Activated T-cell treated with anti-CD3 and anti-CD28 coated beads, Interleukin-2, amount 50 U/mL, for 72 hours (primary cell): ENCODE measurements at places on chromosomes 16 and 17. TPM values are rescaled to one million over a fixed set of nuclear protein-coding genes. Genes with fewer than 3 reads are reported as not detected.

DNA sequence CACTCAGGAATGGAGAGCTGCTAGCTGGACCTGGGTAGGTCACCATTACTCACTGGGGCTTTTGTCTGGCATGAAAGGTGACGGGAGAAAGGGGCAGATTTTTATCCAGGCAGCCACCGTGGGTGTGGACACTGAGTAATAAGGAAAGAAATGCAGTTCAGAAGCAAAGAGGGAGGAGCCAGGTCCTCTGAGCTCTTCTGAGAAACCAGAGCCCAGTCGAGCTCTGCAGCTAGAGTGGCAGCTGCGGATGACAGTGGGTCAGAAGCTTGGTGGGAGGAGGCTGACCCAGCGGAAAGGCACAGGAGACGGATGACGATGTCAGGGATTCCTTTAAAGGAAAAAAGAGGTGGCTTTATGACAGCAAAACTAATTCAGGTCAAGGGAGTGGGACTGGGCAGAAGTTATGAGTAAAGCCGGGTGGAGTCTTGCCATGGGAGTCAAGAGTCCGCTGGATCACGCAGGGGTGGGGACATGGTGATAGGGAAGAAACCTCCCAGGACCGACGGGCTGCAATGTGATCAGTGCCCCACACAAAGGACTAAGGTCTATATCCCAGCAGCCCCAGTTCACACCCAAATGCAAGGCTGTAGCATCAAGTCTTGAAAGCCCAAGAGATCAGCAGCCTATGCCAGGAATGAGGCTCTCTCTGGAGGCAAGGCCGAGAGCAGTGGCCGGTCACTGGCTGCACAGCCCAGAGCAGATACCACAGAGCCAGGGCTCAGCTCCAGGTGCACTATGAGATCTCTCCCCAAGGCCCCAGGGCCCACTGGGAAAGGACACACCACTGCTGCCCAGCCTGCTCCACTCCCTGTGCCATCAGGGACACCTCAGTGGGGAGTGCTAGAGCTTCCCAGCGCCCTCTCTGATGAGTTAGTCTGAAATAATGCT lies 6.3 kb upstream of the MNT start:
- DNase-seq = peak; percentile 39
- H3K27ac ChIP-seq = peak overlapping the region; percentile 14
- H3K36me3 ChIP-seq = no peaks in the 10 kb centered on the region
- H3K4me3 ChIP-seq = peak overlapping the region; percentile 53

DNA sequence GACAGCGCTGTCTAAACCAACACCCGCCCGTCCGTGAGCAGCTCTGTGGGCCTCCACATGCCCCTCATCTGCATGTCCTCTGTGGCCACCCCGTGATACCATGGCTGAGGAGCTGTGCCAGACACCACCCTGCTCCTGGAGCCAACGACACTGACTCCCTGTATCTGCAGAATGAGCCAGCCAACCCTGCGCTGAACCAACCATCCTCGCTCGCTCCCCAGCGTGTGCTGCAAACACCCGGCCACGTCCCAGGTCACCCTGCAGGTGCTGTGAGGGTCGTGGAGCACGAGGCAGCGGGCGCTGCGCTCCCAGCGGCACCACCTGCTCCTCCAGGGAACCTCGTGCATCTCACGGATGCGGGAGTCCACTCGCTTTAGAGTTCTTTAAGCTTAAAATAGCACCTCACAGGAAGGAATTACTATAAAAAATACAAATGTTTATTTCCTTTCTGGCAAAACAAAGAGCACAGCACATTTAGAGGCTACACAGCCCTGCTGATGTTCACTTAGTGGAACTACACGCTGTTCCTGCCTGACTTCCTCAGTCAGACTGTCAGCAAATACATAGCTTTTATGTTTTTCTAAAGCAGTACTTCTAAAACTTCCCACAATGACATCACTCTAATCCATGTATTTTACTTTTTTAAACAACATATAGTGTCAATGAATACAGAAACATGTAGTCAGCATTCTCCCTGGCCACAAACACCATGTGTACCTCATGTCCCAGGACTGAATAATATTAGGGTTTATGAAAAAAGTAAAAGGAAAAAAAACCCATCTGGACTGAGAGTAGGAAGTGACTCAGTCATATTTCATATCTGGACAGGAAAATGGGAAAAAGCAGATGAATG lies 43.5 kb downstream of the MAP1LC3B start:
- peak overlapping the region; percentile 67 for H3K4me3 ChIP-seq

GRCh38 chr17:27531469-27531961 lies 75.3 kb downstream of the KSR1 start:
- H3K4me3 ChIP-seq = peak overlapping the region; percentile 9
- no peak for DNase-seq
- H3K27me3 ChIP-seq = no peaks in the 10 kb centered on the region
- H3K27ac ChIP-seq = no peak overlapping the region
- H3K36me3 ChIP-seq = peaks cover 4% of the 10 kb centered on the region

DNA sequence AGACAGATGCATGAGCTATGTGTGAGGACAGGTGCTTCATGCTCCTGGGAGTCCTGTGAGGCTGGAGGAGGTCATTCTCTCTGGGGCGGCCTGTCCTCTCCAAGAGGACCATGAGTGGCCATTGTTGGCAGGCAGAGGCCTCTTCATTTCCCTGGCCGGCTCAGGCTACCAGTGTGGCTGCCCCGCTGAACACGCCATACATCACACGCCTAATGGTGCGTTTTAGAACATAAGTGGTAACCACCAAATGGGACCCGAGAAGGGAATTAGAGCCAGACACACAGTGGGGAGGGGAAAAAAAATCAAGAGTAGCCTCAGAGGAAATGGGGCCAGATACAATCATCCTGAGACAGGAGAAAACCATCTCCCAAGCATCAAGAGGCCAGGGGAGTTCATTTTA lies 140.0 kb downstream of the SPACA3 start:
- no peak overlapping the region for H3K27ac ChIP-seq
- H3K36me3 ChIP-seq = no peaks in the 10 kb centered on the region
- DNase-seq = no peak
- no peak overlapping the region for H3K4me3 ChIP-seq
- H3K27me3 ChIP-seq = peaks cover 26% of the 10 kb centered on the region

GRCh38 chr17:36059406-36059805 lies 4.7 kb upstream of the CCL18 start:
- no peak for DNase-seq
- no peak overlapping the region for H3K27ac ChIP-seq
- no peak overlapping the region for H3K4me3 ChIP-seq
- H3K36me3 ChIP-seq = no peaks in the 10 kb centered on the region

GRCh38 chr17:44543213-44543904 lies 13.9 kb upstream of the FZD2 start:
- H3K36me3 ChIP-seq = no peaks in the 10 kb centered on the region
- DNase-seq = no peak
- H3K27ac ChIP-seq = no peak overlapping the region
- peaks cover 21% of the 10 kb centered on the region for H3K27me3 ChIP-seq

DNA sequence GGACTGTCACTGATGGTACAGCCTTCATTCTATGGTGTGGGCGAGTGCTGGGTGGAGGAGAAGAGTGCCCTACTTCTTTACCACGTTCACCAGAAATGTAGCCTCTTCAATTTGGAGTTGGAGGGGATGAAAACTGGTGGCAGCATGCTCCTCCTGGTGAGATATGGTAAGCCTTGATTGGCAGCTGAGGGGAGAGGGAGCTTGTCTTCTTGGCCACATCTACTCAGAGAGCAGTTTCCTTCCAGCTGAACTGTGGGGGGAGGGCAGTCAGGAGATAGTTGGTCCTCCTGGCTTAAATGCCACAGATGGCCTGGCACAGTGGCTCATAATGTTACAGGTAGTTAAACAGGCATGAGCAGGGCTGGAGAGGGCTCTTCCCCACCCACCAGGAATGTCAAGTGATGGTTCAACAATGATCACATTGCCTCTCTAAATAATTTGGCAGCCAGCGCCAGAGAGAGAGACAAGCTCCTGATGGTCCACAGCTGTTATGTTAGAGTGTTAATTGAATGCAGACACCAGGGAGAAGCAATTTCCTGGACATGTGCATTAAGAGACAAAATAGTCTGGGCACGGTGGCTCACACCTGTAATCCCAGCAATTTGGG lies 9.0 kb upstream of the MAPK3 start:
- H3K4me1 ChIP-seq = no peaks in the 10 kb centered on the region
- no peak overlapping the region for H3K27ac ChIP-seq
- DNase-seq = no peak
- H3K36me3 ChIP-seq = peaks cover 4% of the 10 kb centered on the region
- no peak overlapping the region for H3K4me3 ChIP-seq

Gene MYL11
- total RNA-seq = not detected

Gene CDH11
- total RNA-seq = not detected

Gene TNFRSF13B
- not detected for total RNA-seq
